ENCODE measurements at places on chromosomes 6 and 20.

- DNase-seq = no peak
These were observed 86.6 kb upstream of the QKI start for GRCh38 chr6:163327921-163328320.

DNA sequence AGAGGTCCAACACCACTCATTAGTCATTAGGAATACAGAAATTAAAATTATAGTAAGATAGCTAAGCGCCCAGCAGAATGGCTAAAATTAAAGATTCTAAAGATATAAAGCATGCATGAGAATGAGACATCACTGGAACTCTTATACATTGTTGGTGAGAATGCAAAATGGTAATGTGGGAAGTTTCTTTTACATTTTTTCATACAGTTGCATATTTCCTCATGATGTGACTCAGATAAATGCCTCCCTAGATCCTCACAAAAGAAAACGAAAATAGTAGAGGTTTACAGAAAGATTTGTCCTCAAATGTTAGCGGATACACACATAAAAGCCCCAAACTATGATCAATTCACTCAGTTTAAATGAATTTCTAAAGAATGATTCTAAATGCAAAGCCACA, 633.7 kb upstream of the GJE1 start:
- no peak for DNase-seq

DNA sequence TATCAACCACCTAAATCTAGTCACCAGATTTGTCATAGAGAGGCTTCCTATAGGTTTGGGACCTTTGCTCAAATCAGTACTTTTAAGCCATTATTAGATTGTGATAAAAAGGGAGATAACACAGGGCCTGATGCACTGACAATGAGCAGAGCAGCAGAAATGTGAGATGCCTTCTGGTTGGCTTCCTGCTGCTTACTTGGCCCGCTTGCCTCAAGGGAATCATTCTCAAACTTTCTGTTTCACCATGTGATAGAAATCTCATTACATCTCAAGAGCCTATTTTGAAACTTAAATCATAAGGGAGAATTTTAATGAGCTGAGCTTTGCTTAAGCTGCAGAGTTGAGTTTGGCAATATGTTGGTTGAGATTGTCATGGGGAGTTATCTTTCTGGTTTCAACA, 606.0 kb downstream of the DHX35 start:
- no peak for DNase-seq

DNA sequence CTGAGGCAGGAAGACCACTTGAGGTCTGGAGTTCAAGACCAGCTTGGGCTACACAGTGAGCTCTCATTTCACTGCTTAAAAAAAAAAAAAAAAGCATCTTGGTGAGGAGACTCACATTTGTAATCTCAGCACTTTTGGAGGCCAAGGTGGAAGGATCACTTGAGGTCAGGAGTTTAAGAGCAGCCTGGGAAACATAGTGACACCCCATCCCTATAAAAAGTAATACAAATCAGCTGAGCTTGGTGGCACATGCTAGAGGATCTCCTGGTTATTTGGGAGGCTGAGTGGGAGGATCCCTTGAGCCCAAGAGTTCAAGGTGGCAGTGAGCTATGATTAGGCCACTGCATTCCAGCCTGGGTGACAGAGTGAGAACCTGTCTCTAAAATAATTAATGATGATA, 29.4 kb upstream of the SYNCRIP start:
- no peak for DNase-seq

GRCh38 chr6:44925100-44925739, 402.9 kb upstream of the RUNX2 start:
- no peak for DNase-seq

GRCh38 chr6:30340589-30341054, 4.3 kb upstream of the RPP21 start:
- no peak for DNase-seq

DNA sequence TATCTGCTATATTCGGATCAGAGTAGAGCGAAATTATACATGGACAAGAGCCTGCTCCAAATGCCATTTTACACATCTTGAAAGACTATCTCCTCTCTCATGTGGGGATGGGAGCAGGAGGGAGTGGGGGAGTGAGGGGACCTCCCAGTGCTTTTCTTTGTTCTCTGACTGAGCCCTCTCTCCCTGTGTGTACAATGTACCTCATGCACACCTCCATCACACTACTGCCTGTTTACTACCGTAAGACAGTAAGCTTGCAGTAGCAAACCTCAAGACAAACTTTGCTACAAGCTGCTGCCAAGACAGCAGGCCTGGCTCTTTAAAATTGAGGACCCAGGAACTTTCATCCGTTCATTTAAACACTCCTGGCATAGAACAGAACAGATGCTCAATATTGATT, 7.2 kb downstream of the NHSL1 start:
- no peak for DNase-seq

GRCh38 chr6:20777801-20778200, 243.5 kb downstream of the CDKAL1 start:
- no peak for DNase-seq

DNA sequence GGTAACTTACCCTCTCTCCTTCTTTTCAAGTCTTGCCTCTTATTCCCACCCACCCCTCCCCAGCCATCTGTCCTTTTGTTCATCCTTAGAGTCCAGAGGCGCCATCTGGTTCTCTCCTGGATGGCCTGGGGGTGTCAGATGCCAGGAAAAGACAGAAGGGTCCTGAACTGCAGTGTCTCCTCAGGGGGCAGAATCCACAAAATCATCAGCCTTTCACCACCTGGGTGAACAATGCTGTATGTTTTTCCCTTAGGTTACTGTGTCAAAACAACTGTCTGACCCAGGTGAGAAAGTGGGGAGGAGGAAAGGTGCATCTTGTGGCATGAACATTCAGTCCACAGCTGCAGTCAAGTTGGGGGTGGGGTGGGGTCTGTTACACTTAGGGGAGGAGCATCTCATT, 47.9 kb upstream of the FYN start:
- no peak for DNase-seq

Data from neuronal stem cell (in vitro differentiated cells).